SHP77 treated with DMSO at 0.1 percent for 48 hours (cell line): ENCODE measurements at places on chromosomes 1 and 21.

DNA sequence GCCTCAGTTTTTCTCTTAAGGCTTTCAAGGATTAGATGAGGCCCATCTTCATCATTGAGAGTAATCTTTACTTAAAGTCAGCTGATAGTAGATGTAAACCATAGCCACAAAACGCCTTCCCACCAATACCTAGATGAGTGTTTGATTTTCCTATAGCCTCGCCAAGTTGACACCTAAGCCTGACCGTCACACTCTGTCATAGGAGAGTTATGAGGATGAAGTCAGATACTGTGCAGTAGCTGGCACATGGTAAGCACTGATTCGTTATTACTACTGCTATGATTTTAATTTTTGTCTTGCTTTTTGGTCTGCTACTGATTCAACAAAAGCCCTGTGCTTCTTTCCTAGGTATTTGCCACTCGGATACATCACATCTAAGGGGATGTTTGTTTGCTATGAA, 395.5 kb downstream of the RPS6KC1 start:
- DNase-seq: no peak

DNA sequence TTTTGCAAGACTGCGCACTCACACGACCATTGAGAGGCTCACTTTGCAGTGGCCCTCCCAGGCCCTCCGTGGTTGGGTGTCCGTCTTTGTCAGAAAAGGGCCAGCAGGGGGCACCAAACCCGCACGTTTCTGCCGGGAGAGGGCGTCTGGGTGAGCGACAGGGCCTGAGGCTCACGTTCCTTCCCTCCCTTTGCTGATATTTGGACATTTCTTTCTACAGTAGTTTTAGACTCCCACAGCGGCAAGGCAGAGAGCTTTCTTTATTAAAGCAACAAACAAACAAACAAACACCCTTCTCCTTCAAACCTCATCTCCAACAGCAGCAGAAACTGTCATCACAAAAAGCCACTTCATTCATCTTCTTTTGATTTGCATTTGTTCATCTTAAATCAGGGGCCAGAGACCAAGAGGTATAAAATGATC, 79.2 kb upstream of the WDR26 start:
- peak; percentile 21 for DNase-seq

DNA sequence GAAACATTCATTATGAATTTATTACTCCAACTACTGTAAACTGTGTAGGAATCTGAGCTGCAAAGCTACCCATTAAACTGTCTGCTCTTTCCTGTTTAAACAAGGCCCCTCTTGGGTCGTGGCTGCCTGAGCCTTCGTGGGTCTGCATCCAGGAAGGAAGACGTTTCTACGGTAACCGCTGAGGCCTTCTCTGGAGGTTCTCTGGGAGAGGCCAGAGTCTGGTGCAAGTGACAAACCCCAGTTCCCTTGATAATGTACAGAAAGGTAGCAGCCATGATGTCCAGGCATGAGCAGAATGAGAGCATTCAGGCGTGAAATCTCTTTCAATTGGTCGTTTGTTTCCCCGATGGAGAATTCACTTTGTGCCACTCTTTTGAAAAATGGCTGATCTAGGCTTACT, 350.2 kb downstream of the PLPP3 start:
- no peak for DNase-seq

GRCh38 chr1:179761296-179761695, 18.2 kb downstream of the FAM163A start:
- no peak for DNase-seq

GRCh38 chr21:26842974-26843932, 2.0 kb downstream of the ADAMTS1 start:
- DNase-seq: no peak

- no peak for DNase-seq
Measured at GRCh38 chr21:35045542-35046262, 3.4 kb downstream of the RUNX1 start.

DNA sequence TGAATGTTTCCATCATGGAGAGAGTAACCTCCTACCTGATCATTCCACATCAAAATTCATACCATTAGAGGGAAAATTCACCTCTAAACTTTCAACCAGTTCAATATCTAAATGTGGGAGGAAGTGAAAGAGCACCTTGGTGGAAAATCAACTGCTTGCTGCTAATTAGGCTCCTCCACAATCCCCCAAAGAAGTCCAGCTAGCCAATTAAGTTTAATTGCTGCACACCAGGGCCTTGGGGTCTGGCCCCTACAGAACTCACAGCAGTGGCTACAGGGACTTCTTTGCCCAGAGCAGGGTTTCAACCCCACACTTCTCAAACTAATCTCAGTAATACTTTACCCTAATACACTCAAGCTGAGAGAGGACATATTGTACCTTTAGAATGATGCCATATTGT, 62.1 kb downstream of the RGS21 start:
- no peak for DNase-seq

GRCh38 chr21:28357743-28358142, 634.9 kb downstream of the LTN1 start:
- DNase-seq: no peak

- DNase-seq: no peak
Measured at GRCh38 chr1:221166559-221167318, 287.5 kb downstream of the HLX start.

- peak; percentile 83 for DNase-seq
Measured at GRCh38 chr1:157045250-157046218, at the start of gene ARHGEF11. Gene ARHGEF11 (minus strand): TSS chr1:157045742. CDS start chr1:157044330, 1,412 bp downstream.

DNA sequence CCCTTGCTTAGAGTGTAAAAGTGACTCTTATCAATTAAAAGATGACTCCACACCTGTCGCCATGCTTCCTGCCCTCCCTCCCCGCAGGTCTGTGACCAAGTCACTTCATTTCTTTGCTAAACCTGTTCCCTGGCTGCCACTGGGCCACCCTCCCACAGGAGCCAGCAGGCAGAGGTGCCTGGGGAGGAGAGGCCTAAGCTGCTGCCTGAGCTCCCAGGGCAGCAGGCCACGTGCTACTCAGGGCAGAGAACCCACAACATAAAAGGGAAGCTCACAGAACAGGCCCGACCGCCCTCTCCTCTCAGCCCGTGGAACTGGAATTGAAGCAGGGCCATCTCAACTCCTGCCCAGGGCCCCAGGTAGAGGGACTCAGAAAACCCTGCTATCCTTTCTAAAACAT, 4.9 kb downstream of the C1orf198 start:
- DNase-seq: no peak

GRCh38 chr1:154093699-154094098, 61.2 kb downstream of the NUP210L start:
- DNase-seq: no peak

DNA sequence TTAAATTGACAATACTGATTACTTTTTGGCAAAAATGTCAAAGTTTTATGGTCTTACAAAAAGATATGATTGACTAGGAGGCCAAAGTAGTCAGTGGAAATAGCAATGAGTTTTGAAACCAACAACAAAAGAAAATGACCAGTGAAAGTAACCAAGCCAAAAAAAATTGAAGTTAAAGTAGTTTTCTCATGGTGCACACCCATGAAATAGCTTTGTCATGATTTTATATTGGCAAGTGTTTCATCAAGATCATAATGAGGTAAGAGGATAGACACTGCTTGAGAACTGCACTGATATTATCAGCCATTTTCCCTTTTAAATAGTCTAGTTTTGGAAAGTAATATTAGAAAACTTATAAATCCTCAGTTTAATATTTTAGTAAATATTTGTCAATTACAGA, 206.2 kb upstream of the ADAMTS5 start:
- no peak for DNase-seq

- DNase-seq: no peak
Measured at GRCh38 chr21:27825035-27825434, 858.1 kb upstream of the ADAMTS5 start.

DNA sequence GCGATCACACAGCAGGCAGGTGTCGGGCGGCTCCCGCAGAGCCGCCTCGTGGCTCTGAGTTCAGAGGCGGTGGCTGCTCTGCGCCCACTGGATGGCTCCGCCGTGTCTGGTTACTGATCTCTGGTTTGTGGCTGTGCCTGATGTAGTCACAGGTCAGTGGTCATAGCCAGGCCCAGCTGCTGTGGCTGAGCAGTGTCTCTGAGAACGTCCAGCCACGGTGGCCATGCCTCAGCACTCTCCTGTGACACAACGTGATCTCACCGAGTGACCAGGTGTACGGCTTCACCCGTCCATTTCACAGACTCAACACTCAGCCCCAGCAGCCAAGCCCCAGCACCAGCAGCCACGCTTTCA, 61.2 kb downstream of the KCNN3 start:
- no peak for DNase-seq

DNA sequence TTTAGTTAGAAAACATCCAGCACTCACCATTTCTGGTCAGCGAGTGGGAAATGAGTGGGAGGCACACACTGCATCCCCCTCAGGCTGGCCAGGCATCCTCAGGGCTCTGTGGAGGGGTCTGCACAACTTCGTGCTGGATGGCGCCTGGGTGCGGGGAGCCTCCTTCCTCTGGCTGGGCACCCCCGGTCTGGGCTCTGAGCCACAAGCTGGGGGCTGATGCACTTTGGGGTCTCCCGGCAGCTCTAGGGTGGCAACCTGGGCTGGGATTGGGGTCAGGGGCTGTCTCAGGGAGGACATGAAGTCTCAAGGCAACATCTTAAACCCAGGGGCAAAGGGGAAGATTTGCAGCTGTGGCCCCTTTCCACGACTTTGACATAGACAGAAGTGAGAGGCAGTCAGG, 23.5 kb downstream of the PRDM16 start:
- no peak for DNase-seq

DNA sequence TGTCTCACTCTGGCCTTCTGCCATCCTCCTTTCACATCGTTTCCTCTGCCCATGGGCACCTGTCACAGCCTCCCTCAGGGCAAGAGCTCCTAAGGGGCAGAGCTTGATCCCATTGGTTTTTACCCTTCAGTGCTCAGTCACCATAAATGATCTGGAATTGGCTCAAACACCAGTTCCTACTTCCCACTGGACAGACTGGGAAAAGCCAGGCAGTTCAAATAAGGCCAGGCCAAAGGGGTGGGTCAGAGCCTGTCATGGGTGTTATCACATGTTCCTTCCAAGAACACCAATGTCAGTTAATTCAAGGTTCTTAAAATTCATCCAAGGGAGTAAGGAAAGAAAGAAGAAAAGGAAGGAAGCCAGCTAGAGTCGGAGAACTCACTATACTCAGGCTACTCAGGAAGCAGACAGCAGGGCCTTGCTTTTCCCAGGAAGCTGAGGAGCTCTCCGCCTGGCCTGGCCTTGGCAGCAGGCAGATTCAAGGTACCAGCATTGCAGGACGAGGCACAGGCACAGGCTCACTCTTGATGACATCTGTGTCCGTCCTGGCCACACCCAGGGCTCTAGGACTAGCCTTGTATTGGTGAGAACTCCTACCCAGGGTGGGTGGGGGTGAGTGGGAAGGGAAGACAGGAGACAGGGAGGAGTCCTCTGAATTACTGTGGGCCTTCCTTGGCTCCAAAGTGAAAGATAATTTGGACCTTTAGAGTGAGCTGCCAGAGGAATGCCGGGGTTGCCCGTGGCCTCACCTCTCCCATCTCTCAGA, 32.2 kb upstream of the ARTN start:
- DNase-seq: no peak
